NCI-H2107 (cell line): ENCODE measurements at places on chromosomes 4 and X.

GRCh38 chr4:139137763-139138162 lies 39.3 kb downstream of the ELF2 start:
- DNase-seq: no peak

DNA sequence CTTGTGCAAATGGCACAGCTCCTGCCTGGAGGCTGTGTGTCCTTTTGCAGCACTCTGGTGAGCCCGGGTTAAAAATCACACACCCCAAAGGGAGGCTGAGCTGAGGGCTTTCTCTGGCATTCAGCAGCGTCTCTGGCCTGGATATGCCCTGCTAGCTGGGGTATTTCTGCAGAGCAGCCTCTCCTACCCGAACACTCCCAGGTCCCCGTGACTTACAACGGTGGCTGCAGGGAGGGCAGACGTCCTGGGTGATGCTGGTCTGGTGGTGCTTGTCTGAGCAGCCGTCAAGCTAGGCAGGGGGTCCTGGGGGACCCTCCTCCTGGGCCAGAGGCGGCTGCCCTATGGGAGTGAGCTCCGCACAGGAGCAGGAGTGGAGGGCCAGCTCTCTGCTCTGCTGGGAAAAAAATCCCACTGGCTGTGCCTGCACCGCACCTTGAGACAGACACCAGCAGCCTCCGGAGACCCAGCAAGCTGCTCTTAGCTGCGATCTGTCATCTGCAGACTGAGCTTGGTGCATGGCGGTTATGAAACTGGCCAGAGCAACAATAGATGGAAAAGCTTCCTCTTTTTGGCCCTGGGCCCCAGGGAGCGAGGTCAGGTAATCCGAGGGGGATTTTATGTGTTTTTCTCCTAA lies 41.3 kb upstream of the ASMTL start:
- DNase-seq: no peak

DNA sequence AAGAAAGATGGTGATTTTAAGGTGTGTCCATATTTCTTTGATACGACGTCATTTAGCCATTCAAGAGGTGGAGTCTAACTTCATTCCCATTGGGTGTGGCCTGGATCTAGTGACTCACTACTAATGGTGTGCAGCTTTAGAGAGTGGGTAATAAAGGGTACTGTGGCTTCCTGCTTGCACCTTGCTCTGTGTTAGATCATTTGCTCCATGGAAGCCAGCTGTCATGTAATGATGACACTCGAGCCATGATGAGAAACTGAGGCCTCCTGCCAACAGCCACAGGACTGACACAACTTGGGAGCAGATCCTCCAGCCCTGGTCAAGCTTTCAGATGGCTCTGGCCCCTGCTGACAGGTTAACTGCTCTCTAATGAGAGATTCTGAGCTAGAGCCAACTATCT lies 82.0 kb downstream of the UNC5C start:
- no peak for DNase-seq

DNA sequence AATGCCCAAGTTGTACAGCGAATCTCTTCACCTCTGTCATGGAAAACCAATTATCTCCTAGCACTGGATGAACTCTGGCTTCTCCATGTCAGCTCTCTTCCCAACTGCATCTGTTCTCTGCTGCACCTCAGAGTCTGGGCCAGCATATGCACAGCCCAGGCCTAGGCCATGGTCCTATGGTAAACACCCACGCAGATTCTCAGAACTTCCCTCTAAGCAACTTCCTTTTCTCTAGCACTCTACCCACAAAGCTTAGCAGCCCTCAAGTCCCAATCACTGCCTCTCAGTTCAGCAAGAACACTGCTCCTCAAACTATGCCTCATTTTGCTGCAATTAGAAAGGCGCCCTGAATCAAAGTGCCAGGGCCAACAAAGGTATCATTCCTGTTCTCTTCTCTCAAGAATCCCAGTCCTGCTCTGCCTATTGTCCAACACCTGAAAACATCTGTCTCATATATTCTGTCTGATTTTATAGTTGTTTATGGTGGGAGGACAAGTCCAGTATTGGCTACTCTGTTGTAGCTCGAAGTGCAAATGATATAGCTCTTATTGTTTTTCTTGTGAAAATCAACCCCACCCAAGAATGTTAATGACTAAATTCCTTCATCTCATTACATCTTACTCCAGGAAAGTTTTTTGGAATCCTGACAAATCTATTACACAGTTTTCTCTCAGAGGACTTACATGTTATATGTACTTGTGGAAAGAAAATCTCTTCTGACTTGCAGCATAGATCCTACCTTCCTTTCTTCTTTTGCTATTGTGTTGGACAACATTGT lies 85.4 kb downstream of the DCHS2 start:
- no peak for DNase-seq

DNA sequence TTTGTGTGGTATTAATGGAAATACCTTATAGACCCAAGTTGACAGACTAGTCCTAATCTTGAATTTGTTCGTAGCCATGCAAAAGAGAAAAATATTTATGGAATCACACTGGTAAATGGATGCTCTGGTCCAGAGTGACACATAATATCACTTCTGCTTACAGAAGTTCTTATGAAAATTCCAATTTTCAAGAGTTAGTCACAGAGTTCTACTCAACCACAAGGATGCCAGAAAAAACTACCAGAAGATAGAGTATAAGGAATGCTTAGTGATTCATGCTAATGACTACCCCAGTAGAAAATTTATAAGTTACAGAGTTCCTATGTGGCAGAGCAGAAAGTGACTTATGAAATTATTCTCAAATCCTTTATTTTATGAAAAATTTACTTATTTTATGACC lies 1384.8 kb downstream of the FAM133A start:
- DNase-seq: no peak

DNA sequence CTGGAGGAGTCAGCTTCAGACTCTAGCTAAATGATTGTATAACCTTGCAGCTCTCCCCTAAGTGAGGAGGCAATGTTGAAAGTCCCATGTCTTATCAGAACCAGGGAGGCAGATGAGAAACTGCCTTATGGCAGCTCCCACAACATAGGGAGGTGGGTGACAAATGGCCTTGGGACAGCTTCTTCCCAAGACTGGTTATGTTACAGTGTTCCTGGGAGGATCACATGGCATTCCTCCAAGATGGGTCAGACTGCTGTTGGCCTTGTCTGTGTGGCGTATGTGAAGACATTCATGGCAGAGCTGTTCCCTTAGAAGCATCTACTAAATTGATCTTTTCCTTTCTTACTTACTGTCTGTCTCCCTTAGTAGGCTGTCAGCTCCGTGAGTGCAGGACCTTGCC lies 42.0 kb downstream of the HPRT1 start:
- no peak for DNase-seq
